Stimulated activated CD8-positive, alpha-beta memory T cell treated with anti-CD3 and anti-CD28 coated beads, Interleukin-7, amount 100 ng/mL, for 1 hour (primary cell): ENCODE measurements at places on chromosomes 6 and 20.

DNA sequence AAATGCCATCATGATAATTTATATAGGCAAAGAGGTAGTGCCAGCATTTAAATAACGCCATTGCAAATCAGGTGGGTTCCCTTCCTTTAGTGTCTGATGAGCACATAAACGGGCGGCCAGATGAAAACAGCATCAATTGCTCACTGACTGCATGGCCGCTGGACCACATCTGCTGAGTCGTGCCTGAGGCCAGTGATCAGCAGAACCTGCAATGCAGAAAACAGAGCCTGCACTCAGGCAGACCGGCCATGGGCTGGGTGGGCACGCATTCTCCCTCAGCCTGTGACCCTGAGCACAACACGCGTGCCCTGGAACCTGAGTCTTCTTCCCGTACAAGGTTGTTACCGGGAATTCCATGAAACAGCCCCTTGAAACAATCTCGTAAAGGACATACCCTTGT, 144.0 kb upstream of the THBS2 start:
- no peak for DNase-seq

DNA sequence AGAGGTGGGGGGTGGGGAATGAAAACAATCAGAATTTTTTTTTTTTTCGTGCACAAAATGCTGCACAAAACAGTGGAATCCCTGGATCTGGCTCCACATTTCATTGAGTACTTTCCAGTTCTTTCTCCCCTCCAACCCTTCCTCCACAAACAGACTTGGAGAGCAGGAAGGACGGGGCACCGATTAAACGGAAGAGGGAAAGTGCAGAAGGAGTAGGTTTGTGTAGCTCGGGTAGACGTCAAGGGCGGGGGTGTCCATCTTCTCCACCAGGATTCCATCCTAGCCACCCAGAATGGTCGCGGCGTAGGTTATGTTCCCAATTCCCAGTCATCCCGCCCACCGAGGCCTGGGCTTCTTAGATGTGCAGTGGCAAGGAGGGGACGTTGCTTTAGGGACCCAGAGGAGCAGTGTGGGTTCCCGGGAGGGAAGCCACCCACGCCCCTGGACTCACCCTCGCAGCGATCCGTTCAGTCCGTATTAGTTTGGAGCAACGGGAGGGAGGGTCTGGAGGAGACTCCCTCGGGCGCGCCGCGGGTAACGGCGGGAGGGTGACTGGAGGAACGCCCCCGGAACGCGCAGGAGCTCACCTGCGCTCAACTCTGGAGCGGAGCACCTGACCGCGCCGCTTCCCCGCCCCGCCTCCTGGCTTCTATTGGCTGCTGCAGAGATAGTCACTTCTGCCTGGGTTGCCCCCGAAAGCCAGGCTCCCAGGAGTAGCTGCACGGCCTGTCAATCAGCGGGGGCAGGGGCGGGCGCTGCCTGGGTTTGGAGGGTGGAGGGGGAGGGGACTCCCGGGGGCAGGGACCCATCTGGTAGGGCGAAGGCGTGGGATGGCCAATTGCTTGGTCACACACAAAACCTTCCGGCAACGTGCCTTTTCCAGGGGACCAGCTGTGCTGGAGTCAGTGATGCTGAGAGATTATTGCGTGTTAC, at the start of gene ENPP5:
Gene ENPP5 (minus strand): TSS at position 624 of the 933 bp plus-strand sequence. CDS start 2,718 bp downstream, outside the sequence.
- DNase-seq: peak; percentile 49

DNA sequence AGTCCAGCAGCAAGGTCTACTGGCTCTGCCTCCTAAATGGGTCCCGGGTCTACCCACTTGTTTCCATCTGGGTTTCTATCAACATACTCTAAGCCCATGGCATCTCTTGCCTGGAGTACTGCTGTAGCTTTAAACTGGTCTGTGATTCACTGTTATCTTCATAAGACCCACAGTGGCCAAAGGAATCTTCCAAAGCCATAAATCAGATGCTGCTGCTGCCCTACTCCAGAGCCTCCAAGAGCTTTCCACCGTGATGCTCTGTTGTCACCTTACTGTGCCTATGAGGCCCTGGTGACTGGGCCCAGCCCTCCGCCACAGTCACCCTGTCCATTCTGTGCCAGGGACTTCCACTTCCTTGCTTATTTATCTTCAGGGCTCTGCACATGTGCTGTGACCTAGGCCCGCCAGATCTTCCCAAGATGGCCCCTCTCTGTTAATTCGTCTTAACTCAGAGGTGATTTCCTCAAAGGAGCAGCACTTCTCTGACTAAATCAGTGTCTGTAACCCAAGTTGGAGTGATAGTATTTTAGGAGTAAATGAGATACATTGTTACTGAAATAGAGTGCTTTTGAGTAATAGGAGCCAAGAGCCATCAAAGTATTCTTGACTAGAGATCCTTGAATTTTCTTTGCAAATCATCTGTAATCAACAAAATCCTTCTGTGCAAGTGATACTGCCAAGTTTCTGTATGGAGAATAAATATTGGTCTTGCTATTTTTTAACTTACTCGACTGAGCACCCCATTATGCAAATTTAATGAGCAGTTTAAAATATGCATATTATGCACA, 102.5 kb downstream of the PPP1R14C start:
- no peak for DNase-seq

DNA sequence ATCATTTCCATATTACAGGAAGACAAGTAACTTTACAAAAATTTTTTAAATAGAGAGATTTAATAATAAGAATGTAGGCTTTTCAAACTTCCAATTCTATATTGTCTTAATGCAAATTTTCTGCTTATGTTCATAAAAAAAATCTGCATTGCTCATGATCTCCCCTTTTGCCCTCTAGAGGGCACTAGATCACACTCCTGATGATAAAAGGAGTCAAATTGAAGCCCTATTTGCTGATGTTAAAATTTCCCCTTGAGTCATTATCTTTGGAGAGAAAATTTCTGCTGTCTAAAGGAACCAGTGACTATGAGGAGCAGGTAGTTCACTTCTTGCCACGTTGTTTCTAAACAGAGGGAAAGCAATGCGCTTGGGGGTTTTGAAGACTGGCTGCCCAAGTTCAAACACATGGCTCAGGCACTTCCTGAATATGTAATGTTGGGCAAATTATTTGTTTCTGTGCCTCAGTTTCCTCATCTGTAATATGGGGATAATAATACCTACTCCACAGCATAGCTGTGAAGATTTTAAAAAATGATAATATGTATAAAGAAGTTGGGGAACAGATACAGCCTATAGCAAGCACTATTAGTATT, 874.2 kb downstream of the TFAP2A start:
- DNase-seq: no peak

- no peak for DNase-seq
Measured at GRCh38 chr6:38176797-38177751, 357.5 kb downstream of the ZFAND3 start.
